Bronchial smooth muscle cell (primary cell): ENCODE measurements at places on chromosomes 3 and 15. TPM values are rescaled to one million over a fixed set of nuclear protein-coding genes. Genes with fewer than 3 reads are reported as not detected.

The DUOXA2 gene
- not detected in 2 replicates for total RNA-seq

The TRPC1 gene
- 43.8 and 55.2 TPM in 2 replicates for total RNA-seq

The LINS1 gene
- total RNA-seq, result 6.1 and 6.3 TPM in 2 replicates

The CCDC9B gene
- total RNA-seq, result 6.0 and 18.8 TPM in 2 replicates
